NCI-H1092 treated with DMSO at 0.1 percent for 48 hours (cell line): ENCODE measurements at places on chromosomes 4 and X.
A peak's percentile ranks its signal among the peaks of the same experiment; 100 is the strongest.

GRCh38 chr4:122912810-122913575 is 9.4 kb downstream of the NUDT6 start:
- DNase-seq, result no peak

- DNase-seq, result no peak
Observed at GRCh38 chr4:88356771-88357170, 21.9 kb upstream of the HERC6 start.

GRCh38 chrX:49282647-49283011 is 13.0 kb downstream of the PPP1R3F start:
- peak; percentile 22 for DNase-seq

DNA sequence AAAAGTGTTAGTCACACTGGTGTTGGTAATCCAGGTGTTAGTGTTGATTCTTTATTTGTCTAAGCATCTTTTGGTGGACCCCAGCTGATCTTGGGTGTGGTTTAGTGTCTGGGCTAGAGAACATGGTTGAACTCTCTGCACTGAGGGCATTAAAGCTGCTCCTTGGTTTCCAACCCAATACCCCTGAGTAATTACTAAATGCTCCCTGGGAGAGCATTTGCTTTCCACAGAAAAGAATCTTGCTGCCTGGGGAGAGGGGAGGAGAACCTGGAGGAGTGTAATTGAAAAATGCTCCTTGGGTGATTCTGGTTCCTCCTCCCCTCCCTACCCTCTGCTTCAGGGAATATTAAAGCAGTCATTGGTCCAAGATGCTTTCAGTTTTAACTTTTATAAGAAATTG is 3.1 kb downstream of the GUCY1B1 start:
- DNase-seq, result no peak

DNA sequence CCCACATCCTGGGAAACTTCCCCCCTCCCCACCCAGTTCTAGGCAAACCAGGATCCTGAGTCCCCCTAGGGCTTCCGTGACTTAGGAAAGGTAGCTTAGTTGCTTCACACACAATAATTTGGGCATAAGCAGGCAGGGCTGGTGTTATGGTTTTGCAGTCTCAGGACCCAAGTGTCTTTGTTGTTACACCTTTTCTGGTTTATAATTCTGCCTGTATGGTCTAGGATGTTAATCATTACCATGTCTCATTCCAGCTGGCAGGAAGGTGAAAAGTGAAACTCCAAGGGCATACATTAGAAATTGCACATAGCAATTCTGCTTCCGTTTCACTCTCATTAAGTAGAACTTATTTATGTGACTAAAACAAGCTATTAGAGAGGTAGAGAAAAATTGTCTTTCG is 16.8 kb downstream of the UGT8 start:
- DNase-seq, result no peak

DNA sequence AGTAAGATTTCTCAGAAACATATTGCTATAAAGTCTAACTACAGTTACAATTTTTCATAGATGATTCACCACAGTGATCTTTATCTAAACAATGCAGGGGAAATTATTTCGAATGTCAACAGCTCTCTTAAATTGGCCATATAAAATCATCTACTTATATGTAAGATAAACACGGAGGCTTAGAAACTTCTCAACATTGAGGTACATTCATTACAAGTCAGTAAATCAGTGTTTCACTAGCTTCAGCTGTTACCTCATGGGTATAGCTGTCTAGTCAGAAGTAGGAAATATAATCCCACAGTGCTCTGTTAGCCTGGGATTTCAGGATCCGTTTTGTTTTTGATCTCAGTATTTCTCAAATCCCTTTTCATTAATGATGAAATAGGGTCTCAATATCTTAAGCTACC is 43.2 kb downstream of the PCDH7 start:
- DNase-seq, result no peak

- DNase-seq, result peak; percentile 17
Observed at GRCh38 chr4:126627255-126627654, 1005.5 kb upstream of the INTU start.
